Frontal cortex (tissue), 4 donors: ENCODE measurements at places on chromosomes 12 and 14.

DNA sequence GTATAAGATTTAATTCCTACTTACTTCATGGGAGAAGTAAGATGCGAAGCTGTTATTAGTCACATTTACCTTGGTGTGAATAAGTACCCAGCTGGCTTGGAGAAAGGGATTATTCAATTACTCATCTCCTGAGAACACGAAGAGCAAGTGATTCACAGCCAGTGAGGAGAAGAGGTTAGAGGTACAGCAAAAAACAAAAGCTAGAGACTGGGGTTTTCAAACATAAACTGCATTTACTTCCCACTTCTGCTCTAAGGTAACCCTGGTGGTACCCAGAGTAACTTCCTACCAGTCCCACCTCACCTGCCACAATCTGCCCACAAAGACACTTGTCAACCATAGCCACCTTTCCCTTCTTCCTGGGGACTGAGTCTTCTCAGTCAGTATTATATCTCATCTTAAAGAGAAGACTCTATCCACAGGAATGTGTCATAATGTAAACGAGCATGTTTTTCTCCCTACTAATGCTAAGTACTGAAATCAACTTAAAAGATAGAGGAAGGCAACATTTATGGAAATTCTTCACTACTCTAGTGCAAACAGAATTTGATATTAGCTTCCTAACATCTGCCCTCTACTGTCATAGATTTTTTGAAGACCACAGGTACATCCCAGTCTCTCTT lies 6.0 kb upstream of the IL22 start:
- DNase-seq, result no peak

DNA sequence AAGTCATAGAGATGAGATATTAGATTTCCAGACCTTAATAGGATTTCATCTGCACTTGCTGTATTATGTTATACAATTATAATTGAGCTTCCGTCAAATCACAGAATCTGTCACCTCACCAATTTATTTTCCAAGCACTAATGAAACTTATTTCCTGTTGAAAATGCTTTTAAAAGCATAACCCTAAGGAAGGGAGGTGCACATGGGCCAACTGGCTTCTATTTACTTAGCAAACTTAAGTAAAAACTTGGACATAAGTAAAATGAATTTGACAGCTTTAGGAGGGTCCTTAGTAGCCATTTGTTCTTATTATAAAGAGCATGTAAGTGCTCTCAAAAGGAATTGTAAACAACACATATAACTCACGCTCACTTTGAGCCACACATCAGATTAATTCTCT lies 462.2 kb upstream of the TMPO start:
- no peak for DNase-seq

DNA sequence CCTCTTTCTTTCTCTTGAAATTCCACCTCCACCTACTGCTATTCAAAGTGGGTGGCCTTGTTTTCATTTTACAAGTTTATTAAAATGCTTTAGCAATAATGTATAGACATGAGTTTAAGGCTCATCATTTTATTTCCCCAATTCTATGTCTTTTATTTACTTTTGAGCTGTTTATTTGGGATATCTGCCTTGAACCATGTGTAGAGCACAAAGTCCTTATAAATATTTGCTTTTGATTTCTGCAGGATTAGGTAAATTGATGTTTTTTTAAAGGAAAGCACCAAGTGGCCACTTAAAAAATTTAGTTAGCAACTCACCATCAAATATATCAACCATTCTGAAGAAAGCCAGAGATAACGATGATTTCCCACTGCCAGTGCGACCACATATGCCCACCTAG lies 39.8 kb upstream of the KCNJ8 start:
- no peak for DNase-seq

GRCh38 chr12:63226792-63227463 lies 75.9 kb upstream of the AVPR1A start:
- DNase-seq, result no peak

DNA sequence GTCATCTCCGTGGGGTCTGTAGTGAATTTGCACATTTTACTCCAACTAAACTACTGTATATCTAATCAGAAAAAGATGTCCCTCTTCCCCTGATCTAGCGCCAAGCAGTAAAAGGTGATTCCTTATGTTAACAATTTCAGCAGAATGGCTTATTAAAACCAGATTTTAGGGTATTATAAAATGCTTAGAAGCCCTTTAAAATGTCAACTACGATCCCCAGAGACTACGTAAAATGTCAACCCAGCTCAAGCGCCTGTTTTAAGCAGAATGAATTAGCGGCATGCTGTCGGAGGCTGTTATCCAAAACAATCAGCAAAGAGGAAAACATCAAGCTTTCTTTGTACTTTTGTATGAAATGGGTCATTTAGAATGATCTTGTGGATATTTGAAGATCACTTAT lies 408.9 kb downstream of the SOX5 start:
- no peak for DNase-seq
